Suppressor macrophage treated with lipopolysaccharide for 4 hours (primary cell): ENCODE measurements at places on chromosomes 12 and 14.

- DNase-seq = no peak
These were observed 7.9 kb upstream of the ITFG2 start for GRCh38 chr12:2804393-2805142.

GRCh38 chr12:96085475-96085874 is 50.1 kb upstream of the LTA4H start:
- DNase-seq = no peak

DNA sequence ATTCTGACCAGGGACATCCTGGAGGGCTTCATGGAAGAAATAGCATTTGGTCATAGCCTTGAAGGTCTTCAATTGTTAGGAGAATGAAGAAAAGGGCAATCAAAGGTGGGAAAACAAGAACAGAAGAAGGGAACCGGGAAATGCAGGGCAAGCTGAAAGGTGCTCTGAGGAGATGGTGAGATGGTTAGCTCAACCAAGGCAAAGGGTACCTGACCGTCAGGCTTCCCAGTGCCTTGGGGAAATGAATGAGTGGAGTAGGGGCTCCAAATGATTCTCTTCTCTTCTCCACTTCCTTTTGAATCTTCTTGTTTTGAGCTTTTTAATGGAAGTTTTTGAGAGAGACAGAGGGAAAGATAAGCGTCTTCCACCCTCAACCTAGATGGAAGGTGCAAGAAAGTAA is 155.6 kb upstream of the PWP1 start:
- DNase-seq = no peak

GRCh38 chr12:64526859-64527258 is 74.9 kb downstream of the TBK1 start:
- no peak for DNase-seq
